ENCODE measurements at places on chromosomes 7 and 10.

DNA sequence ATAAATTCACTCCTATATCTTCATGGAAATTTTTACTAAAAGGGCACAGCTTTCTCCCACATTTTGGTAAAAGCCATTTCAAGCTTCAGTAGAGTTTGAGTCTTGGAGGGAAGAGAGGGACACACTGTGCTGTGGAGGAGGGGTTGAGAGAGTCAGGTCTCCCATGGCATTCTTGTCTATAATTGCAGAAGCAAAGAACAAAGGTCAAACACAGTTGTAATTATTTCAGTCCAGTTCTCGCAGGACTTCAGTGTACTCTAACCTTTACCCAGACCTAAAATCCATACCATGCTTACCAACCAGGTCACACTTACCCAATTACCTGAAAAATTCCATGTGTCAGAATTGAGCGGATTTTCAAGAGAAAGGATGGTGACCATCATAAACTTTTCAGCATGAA lies 298.4 kb downstream of the XPNPEP1 start:
- DNase-seq = no peak

DNA sequence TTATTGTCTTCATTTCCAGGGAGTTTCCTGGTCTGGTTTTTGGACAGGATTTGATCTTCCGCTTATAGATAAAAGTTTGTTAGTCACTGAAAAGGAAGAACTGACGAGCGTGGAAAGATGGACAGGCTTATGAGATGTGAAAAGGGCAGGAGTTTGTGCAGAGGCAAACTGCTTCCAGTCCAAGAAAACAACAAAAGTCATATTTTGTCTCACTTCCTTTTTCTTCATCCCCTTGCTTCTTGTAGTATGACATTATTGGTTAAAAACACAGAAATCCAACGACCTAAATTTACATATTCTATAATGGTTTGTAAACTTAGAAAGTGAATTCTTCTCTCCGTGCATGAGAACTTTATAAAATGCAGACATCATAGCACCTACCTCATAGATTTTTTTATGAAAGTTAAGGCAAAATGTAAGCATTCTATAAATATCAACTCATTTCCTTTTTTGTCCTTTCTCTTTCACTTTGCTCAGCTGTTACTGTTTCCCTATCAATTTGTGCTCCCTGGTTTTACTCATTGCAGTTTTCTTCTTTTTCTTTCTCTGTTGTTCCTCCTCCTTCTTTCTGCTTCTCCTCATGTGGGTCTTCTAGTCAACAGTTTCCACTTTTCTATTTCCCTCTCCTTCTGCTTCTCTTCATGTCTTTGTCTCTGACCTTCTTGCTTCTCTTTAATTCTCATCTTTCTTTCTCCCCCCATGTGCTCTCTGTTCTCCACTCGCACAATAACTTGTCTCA lies 370.2 kb downstream of the ARL4A start:
- DNase-seq = no peak

DNA sequence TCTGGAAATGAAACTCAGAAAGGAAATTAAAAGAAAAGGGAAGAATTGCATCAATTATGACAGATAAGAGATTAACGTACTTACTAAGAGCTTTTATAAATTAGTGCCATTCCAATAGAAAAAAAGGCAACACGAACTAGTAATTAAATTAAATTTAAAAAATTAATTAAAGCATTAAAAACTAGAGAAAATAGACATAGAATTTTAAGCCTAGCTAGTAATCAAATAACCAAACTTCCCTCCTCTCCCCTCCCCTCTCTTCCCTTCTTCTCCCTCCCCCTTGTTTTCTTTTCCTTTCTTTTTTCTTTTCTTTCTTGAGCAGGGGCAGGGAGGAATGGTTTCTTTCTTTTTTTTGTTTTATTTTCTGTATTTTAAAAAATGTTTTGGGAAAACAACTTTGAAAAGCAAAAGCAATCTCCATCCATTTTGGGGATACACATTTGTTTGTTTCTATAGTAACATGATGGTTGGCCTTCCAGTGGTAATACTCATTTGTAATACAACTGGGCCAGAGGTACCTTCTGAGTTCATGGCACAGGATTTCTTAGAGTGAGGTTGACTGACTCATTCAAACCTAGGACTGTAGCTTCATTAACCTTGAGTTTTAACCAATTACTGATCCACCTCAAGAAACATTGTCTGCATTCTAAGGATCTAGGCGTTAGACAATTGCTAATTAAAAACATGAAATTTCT lies 132.6 kb downstream of the ST7 start:
- no peak for DNase-seq

DNA sequence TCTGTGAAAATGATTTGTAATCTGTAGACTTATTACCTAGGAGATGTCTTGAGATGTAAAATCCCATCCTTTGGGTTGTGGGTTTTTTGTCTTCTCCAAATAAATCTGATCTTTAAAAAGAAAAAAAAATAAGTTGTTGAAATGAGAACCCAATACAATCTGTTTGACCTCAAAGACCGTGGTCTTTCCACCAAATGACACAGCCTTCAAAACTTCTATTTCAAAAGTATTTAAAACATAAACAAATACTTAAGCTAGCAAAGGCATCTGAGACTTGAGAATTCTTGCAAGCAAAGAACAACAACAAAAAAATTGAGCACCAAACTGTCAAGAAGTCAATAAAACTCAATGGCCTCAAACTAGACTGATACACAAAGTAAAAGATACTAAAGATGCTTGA lies 67.9 kb upstream of the HECW1 start:
- no peak for DNase-seq

DNA sequence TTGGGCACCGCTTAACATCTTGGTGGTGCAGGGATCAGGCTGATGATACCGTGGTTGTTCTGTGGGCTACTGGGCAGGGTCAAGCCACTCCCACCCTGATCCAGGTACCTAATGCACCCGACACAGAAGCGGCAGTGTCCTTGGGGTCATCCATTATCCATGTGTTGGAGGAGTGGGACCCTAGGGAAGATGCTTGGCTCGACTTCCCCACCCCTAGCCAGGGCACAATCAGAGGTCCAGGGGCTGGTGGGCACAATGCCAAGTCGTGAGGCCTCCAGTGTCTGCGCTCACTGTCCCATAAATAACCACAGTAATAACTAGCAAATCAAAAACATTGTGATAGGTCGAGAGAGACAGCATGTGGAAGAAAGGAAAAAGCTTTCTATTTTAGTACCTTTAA lies 37.7 kb downstream of the HTRA1 start:
- no peak for DNase-seq

DNA sequence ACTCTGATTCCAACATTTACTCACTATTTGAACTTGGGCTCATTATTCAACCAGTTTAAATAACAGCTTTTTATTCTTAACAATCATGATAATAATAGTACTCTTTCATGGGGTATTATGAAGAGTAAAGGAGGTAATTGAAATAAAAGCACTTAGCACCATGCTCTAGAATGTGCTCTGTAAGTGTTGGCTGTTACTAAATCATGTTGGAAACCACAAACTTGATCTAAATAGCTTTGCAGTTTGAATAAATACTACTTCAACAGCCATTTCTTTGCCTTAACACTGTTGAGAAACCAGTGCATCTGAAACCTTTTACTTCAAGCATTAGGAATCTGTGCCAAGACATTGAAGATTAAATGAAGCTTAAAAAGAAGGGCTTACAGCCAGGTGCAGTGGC lies 7.9 kb upstream of the UPF2 start:
- DNase-seq = no peak

DNA sequence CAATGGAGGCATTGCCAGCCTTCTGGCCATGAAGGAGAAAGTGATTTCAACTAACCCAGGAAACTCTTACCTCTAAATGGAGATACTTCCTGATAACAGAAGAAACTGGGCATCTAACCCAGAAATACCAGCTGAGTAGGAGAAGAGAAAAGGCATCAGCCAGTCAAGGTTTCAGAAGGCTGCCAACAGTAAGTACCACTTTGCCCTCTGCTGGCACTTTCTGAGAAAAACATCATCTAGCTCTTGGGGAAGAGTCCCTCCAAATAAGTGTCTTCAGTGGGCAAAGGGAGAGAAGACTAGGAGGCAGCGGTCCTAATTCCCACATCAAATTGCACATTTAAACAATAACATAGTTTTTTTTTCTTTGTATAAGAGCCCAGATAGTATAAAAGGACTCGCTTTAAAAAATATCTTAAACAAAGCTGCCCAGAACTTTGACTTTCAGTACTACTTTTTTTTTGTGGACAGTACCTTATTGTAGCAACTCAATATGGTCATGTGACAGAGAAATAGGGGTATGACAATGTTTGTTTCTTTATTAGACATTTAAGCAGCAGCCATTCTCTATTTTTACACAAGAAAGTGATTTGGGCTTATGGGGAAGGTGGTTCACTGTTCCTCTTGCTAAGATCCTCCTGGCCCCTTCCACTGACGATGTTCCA lies 157.3 kb downstream of the CTTNBP2 start:
- peak; percentile 28 for DNase-seq

DNA sequence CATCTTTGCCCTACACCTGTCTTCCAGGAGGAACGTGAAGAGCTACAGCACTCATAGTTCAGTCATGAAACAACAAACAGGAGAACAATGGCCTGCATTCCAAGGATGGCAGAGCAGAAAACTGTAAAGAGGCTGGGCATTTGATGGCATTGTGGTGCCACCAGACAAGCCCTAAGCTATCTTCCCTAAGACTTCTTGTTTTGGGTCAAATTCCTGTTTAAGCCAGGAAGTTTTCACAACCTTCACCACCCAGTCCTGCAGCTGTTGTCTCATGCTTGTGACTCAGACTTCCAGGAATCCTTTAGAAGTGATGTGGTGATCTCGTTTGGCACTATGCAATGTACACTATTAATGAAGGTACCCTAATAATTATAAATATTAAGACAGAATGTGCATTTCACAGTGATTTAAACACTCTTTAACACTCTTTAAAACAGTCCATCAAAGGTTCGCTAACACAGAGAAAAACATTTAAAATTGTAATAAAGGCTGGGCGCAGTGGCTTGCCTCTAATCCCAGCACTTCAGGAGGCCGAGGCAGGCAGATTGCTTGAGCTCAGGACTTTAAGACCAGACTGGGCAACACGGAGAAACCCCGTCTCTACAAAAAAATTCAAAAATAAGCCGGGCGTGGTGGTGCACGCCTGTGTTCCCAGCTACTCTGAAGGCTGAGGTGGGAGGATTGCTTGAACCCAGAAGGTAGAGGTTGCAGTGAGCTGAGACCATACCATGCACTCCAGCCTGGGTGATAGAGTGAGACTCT lies 2.7 kb upstream of the HERPUD2 start:
- DNase-seq = no peak

DNA sequence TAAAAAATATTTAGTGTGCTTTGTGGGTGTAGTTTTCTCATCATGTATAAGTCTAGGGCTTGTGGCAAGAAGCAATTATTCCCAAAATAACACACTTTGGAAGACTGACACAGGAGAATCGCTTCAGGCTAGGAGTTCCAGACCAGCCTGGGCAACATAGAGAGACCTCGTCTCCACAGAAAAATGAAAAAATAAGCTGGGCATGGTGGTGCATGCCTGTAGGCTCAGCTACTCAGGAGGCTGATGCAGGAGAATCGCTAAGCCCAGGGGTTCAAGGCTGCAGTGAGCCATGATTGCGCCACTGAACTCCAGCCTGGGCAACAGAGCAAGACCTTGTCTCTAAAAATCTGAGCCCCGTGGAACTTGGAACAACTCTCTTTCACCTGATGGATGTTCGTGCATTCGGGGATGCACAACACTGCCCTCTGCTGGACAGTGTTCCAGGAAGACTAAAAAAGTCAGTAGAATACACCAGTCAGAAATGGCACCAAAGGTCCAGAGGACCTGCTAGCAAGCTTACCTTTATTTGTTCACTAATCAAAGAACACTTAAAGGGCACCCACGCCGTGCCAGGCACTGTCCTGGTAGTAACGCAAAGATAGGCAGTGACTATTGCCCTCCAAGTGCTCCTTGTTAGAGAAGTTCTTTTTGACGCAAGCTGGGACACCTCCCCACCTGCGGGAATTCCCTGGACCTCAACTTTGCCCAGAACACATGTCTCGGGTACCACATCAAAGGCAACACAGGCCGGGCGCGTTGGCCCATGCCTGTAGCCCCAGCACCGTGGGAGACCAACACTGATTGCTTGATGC lies 81.9 kb upstream of the CALN1 start:
- DNase-seq = no peak

DNA sequence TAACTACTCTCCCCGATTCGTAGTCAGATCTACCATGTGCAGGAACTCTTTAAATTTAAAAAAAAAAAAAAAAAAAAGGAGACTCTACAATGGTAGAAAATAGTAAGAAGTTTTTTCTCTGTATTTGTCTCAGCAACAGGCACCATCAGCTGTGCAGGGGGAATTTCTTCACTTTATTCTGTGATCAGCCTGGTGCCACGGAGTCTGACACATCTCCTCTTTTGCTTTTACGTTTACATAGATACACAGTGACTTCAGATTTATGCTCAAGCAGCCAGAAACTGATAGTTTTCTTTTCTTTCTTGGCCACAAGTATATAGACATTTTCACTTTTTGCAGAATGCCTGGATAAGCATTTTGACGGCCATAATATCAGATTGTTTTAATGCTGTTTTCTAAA lies 190.6 kb upstream of the AKR1E2 start:
- no peak for DNase-seq

DNA sequence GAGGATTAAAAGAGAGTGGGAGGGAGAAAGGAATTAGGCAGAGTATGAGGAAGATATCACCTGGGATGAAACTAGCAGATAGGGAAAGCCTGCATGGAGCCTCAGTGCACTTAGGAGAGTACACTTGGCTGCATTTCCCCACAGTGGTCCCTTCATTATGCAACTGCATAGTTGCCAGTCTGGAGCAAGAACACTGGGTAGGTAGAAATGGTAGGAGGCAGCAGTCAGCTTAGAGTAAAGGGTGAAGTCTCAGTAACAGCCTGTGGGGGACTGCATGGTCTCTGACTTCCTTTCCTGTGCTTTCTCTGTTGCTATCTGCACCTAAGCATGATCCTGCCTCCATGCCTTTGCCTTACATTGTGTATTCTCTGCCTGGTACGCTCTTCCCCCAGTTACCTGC lies 14.0 kb upstream of the PCGF5 start:
- DNase-seq = no peak

DNA sequence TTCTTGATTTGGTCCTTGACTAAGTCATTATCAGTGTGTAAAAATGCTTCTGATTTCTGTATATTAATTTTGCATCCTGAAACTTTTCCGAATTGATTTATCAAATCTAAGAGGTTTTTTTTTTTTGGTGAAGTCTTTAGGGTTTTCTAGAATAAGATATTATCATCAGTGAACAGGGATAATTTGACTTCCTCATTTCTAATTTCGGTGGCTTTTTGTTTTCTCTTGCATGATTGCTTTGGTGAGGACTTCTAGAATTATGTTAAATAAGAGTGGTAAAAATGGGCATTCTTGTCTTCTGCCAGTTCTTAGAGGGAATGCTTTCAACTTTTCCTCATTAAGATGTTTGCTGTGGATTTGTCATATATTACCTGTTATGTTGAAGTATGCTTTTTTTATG lies 170.5 kb downstream of the CCDC7 start:
- no peak for DNase-seq

Measured in GM04504 (cell line).